ENCODE measurements at places on chromosomes 11 and 22.

- no peak for DNase-seq
These were observed 157.6 kb downstream of the FCHSD2 start for GRCh38 chr11:72984453-72985077.

DNA sequence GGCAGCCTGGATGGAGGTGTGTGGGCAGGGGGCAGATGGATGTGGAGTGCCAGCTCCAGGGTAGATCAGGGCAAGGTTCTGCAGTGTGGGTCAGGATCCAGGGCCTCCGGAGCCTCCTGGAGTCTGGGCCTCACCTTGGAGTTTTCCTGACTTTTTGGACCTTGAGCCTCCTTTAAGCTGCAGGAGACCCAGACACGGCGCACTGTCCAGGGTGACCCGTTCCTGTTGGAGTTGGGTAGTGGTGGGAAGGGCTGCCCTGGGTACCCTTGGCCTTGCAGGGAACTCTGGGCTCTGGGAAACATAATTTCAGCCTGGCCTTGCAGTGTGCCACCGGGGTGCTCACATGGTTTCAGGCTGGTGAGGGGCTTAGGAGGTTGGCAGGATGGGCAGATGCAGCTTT is 17.0 kb downstream of the MGAT3 start:
- no peak for DNase-seq

DNA sequence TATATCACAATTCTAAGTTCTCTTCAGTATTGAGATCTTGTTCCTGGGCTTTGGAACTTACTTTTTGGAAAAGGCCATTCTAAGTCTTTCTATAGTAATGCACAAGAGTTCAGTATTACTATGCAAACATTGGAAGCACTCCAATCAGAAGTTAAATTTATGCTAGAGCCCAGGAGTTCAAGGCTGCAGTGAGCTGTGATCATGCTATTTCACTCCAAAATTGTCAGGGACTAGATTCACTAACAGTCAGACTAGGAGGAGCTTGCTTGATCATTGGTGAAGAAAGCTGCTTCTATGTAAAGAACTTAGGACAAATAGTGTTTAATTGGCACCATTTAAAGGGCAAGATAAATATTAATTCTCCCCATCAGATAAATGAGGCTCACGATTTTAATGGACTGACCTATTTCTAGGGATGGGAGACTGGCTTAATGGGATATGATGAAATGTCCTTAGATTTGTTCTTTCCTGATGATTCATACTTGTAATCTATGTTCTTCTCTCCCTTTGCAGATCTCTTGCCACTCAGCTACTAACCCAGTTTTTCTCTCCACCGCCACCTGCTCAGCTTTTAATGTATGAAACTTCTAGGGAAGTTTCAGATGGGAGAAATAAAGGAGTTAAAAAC is 32.6 kb upstream of the TMEM123 start:
- DNase-seq, result no peak

DNA sequence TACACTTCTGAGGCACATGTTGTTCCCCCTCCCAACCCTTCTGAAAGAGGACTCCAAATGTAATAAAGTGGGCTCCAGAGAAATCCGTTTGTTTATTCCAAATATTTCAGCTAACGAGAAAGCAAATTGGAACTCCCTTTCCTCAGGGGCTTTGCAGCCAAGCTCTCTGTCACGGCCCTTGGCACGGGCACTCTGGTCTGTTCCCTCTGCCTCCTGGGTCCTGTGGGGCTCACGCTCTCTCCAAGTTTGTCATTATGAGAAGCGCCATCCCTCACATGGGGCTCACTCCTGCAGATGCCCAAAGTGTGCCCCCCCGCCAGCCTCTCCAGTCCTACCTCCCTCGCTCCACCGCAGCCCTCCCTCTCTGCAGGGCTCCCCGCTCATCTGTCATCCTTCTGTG is 125.4 kb upstream of the POU2AF2 start:
- no peak for DNase-seq

GRCh38 chr11:126127898-126128297 is 65.2 kb upstream of the CDON start:
- DNase-seq, result no peak

- no peak for DNase-seq
These were observed 106.2 kb downstream of the ABTB2 start for GRCh38 chr11:34251589-34251980.

DNA sequence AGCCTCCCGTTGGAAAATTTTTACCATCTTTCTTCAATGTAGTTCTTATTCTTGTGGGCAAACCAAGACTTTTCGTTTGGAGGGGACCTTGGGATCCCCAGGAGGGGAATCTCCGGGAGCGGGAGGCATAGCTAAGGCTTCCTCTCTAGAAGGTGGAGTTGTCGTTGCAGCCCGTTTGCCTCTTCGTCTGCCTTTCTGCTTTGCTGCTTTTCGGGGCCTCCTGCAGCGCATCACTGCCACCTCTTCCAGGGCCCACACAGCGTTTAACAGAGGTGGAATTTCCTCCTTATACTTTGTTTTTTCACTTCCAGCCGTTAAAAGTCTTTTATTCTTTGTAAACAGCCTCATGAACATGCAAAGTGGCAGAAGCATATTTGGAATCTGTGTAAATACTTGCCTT is 3.5 kb upstream of the IFITM3 start:
- no peak for DNase-seq

DNA sequence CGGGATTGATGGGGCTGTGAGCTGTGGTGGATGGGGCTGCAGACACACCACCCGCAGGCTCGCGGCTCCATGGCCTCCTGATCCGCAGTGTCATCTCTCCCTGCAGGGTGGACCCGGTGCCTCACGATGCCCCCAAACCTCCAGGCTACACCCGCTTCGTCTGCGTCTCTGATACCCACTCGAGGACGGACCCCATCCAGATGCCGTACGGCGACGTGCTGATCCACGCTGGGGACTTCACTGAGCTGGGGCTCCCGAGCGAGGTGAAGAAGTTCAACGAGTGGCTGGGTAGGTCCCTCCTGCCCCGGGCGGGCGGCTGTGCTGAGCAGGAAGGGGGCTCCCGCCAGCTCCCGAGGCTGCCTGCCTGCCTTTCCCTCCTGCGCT is 23.1 kb downstream of the MPPED1 start:
- DNase-seq, result no peak
